SJSA1 (cell line): ENCODE measurements at places on chromosomes 16 and 17. TPM values are rescaled to one million over a fixed set of nuclear protein-coding genes. Genes with fewer than 3 reads are reported as not detected.

DNA sequence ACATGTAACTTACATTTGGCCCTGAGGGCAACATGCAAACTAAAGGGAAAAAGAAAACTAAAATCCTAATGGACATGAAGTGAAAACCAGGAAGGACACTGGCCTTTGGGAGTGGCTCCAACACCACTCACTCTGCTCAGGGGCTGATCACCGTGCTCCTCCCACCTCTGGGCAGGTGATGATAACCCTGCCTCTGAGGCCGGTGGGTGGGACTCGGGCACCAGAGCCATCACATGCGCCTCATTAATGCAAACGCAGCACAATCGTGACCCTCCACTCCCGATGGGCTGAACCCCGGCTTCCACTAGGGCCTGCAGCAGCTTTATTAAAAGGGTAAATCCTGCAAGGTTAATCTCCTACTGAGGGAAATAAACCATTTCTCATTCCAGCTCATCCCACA lies 4.7 kb downstream of the KLHDC4 start:
- no peak for DNase-seq

DNA sequence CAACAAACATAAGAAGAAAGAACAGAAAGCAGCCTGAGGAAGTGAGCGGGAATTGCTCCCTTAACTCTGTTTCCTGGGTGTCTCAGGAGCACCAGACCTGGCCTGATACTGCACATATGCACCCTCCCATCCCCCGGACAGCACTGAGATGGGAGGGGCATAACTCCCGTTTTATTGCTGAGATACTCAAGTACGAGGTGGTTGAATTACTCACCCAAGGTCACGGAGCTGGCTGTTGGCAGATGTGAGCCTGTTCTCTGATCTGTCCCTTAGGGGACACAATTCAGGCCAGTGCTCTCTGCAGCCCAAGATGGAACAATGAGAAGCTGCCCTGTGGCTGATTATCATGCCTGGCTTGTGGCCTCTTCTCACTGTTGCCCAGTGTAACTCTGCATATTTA lies 9.1 kb upstream of the MED9 start:
- DNase-seq: no peak

DNA sequence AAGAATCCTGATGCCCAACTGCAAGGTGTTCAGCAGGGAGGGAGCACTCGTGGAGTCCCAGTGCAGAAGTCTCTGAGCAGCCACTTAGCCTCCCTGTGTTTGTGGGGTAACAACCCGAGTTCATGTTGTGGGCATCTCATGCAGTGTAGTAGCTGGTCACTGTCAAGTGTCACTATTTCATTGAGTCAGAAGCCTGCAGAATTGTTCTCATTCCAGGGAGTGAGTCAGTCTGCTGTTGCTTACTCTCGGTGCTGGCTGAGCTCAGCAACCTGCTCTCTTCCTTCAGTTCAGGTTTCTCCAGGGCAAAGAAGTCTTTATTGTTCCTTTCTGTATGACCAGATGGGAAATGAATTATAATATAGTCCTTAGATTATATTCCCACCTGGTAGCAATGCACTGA lies 24.1 kb downstream of the HMOX2 start:
- DNase-seq: peak; percentile 64

DNA sequence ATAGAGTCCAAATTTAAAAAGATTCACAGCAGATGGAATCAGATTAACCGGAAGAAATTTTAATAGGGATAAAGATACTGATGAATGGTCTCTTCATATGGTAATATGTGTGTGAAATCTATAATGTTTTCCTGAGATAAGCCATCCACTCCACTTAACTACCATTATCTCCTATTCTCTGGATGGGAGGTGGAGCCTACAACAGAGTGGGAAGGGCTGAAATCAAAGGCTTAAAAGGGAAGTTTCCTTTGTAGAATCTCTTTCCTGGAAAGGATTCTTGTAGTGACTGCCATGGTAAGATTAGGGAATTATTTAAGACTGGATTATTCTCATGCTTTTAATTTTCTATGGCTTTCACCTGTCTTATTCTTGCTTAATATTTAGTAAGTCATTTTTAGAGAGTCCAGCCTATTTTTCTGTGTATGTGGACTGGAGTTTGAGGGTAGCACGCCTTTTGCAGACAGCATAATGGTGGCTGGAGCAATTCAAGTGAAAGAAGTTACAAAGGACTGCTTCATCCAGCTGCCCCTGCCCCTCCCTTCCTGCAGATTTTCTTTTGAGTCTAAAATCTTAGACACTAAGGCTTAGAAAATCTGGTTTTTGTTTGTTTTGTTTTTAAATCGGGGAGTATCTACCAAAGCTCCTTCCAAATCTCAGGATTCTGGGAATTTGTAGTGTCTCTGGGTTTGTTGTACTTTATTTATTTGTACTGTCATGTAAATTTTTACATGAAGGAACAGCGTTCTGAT lies 26.5 kb downstream of the KAT7 start:
- DNase-seq: no peak

DNA sequence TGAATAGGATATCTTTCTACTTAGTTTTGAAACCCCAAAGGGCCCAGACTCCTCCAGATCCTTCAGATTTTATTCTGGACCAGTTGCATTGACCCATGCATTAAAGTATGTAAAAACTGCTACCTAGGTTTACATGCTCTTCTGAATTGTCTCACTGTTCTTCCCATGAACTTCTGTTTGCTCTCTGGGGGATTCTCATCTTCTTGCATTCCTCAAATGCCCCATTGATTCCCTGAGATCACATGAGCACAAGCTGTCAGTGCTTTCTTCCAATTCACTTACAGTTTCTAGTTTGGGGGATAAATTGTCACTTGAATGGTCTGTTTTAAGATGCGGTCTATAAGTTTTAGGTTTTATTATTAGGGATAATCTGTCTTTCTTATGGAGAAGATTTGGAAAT lies 188.9 kb upstream of the KIF2B start:
- DNase-seq: no peak

DNA sequence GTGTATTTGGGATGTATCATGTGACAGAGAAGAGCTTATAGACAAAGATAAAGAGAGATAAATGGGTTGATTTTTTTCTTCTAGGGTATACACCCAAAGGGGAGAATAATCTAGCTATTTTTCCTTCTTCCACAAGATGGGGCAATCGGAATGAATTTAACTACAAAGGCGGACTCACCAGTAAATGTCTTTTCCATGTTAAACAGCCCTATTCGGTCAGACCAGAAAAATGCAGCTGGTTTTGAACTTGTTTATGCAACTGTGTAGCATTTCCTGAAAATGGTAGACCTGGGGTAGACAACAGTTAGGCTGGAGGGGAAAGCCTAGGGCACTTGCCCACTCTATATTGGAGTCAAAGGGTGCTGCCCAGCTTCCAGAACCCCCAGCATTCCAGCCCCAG lies 477.1 kb downstream of the TOX3 start:
- DNase-seq: no peak

- DNase-seq: no peak
These were observed 22.0 kb upstream of the GOT2 start for GRCh38 chr16:58755989-58756649.

DNA sequence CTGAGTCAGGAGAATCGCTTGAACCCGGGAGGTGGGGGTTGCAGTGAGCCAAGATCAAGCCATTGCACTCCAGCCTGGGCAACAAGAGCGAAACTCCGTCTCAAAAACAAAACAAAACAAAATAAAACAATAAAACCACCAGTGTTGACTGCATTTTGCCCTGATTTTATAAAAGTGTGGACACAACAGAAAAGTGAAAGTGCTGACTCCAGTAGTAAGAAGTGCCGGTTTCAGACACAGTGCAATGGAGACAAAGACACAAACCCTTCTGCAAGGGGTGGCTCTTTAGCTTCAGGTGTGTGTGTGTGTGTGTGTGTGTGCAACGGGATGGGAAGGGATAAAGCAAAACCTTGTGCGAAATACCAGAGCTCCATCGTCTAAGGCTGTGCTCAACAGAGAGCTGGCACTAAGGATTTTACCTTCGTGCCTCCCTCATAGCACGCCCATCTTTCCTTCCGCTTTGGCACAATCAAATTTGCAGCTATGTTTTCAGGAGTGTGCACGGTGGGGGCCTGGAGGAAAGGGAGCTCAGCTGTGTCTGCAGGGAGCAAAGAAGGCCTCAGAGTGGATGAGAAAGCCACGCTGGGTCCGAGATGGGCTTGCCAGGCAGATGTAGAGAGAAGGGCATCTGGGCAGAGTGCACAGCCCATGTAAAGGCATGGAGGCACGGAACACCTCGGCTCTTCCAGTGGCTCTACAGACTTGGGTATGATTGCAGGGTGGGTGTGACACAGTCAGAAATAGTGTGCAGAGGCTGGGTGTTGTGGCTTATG lies 15.5 kb downstream of the MXRA7 start:
- no peak for DNase-seq

DNA sequence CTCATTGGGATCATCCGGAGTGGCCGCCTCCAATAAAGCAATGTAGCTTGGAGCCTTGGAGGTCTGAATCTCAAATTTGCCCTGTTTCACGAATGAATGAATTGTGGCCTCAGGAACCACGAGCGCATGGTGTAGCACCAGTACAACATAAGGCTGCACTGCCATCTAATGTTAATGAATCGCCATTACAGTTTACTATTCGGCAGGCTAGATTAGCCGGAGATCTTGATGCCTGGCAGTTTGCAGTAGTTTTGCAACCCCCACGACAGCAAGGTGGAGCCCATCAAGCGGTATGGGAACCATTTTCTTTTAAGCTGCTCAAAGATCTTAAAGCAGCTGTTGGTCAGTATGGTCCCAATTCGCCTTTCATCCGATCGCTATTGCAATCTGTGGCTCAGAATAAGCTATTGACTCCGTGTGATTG lies 18.8 kb downstream of the ALOX15B start:
- DNase-seq: peak; percentile 38

- DNase-seq: no peak
These were observed 33.5 kb upstream of the SREBF1 start for GRCh38 chr17:17870247-17870646.

- no peak for DNase-seq
These were observed 6.1 kb upstream of the EFTUD2 start for GRCh38 chr17:44905006-44906000.

- no peak for DNase-seq
These were observed 506.8 kb upstream of the SOX9 start for GRCh38 chr17:71613996-71614395.

CRAMP1 gene
- 9.0 and 10.3 TPM in 2 replicates for total RNA-seq

DNA sequence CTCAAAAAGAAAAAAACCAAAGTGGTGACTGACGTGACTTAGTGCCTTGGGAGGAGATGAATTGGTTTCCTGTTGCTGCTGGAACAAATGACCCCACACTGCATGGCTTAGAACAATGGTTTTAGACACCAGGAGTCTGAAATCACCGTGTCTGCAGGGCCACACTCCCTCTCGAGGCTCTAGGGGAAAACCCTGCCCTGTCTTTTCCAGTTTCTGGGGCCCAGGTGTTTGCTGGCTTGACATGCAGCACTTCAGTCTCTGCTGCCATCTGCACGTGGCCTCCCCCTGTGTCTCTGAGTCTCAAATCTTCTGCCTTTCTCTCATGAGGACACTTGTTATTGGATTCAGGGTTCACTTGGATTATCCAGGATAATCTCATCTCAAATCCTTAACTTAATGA lies 323.8 kb upstream of the TNRC6C start:
- no peak for DNase-seq
